ENCODE measurements at places on chromosomes 13 and 19. TPM values are rescaled to one million over a fixed set of nuclear protein-coding genes. Genes with fewer than 3 reads are reported as not detected.

The KASH5 gene
- total RNA-seq = not detected

The ZNF730 gene
- 0.39 TPM for total RNA-seq

The SBK3 gene
- not detected for total RNA-seq

The NCR1 gene
- total RNA-seq = not detected

The ZNF763 gene
- 0.61 TPM for total RNA-seq

The APOE gene
- 74.5 TPM for total RNA-seq

The OPA3 gene
- total RNA-seq = 13.0 TPM

The NLRP11 gene
- total RNA-seq = not detected

The DHX34 gene
- total RNA-seq = 15.9 TPM

The LILRB4 gene
- not detected for total RNA-seq

The ZNF793 gene
- 1.9 TPM for total RNA-seq

The CYP4F8 gene
- not detected for total RNA-seq

The EPSTI1 gene
- total RNA-seq = 1.9 TPM

The PLEKHA4 gene
- total RNA-seq = 11.0 TPM

The MYO9B gene
- total RNA-seq = 33.1 TPM

The RTBDN gene
- not detected for total RNA-seq

The CEACAM3 gene
- total RNA-seq = not detected

The CPB2 gene
- not detected for total RNA-seq

The KLK10 gene
- total RNA-seq = 10.3 TPM

The IGFL1 gene
- 0.34 TPM for total RNA-seq

The R3HDM4 gene
- total RNA-seq = 60.8 TPM

The SLC39A3 gene
- 56.8 TPM for total RNA-seq

The KCNRG gene
- 0.23 TPM for total RNA-seq

The ZNF527 gene
- 1.2 TPM for total RNA-seq

The NOVA2 gene
- not detected for total RNA-seq

The ICAM4 gene
- 0.08 TPM for total RNA-seq

The SOX1 gene
- not detected for total RNA-seq

The CBY2 gene
- total RNA-seq = not detected

The EPN1 gene
- 117 TPM for total RNA-seq

The USPL1 gene
- 11.3 TPM for total RNA-seq

The KLK7 gene
- total RNA-seq = 3.5 TPM

The SYNE4 gene
- 1.4 TPM for total RNA-seq

The DENND1C gene
- not detected for total RNA-seq

The ZNF772 gene
- 7.7 TPM for total RNA-seq

The IFNL2 gene
- total RNA-seq = not detected

The TRPM4 gene
- 17.2 TPM for total RNA-seq

The EDNRB gene
- not detected for total RNA-seq

The DACH1 gene
- total RNA-seq = not detected

The CBLC gene
- 129 TPM for total RNA-seq

The NALCN gene
- total RNA-seq = not detected

The SCGB2B2 gene
- 0.08 TPM for total RNA-seq

The ATP8B3 gene
- 1.6 TPM for total RNA-seq

The PSG2 gene
- total RNA-seq = not detected
